ENCODE measurements at places on chromosomes 1 and 21. TPM values are rescaled to one million over a fixed set of nuclear protein-coding genes. Genes with fewer than 3 reads are reported as not detected.

Gene CFHR1
- 0.83 TPM for total RNA-seq

Gene BPNT1
- total RNA-seq: 23.3 TPM

Gene C4BPA
- total RNA-seq: 0.20 TPM

Gene PCP4
- 25.8 TPM for total RNA-seq

Gene S100A3
- total RNA-seq: not detected

Gene SDC3
- total RNA-seq: 120 TPM

Gene FAM72D
- total RNA-seq: 1.6 TPM

Gene FAF1
- 61.3 TPM for total RNA-seq

Gene RNU1-2
- 4,182 TPM for total RNA-seq

Gene DMBX1
- 0.10 TPM for total RNA-seq

Gene BSND
- total RNA-seq: not detected

Gene GNG5
- 13.6 TPM for total RNA-seq

Gene CYP4A22
- 0.22 TPM for total RNA-seq

Gene RNU1-3
- 4,182 TPM for total RNA-seq
